ENCODE measurements at places on chromosomes 12 and 14. TPM values are rescaled to one million over a fixed set of nuclear protein-coding genes. Genes with fewer than 3 reads are reported as not detected.

The ANKS1B gene
- 0.90 TPM for total RNA-seq

The ETFRF1 gene
- total RNA-seq = 61.1 TPM

DNA sequence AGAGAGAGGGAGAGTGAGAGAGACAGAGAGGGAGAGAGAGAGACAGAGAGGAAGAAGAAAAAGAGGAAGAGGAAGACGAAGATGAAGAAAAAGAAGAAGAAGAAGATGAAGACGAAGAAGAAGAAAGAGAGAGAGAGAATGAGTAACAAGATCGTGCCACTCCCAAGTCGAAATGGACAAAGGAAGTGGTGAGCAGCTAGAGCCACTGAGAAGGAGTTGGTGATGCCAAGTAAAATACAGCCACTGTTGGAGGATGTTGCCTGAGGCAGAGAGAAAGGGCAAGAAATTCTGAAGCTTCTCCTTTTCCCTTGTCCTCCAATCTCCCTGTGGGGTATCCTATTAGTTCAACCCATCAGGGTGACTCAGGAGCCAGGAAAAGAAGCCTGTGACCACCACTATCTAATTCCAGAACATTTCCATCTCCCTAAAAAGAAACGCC lies 12.5 kb upstream of the ANAPC5 start:
- DNase-seq = no peak

DNA sequence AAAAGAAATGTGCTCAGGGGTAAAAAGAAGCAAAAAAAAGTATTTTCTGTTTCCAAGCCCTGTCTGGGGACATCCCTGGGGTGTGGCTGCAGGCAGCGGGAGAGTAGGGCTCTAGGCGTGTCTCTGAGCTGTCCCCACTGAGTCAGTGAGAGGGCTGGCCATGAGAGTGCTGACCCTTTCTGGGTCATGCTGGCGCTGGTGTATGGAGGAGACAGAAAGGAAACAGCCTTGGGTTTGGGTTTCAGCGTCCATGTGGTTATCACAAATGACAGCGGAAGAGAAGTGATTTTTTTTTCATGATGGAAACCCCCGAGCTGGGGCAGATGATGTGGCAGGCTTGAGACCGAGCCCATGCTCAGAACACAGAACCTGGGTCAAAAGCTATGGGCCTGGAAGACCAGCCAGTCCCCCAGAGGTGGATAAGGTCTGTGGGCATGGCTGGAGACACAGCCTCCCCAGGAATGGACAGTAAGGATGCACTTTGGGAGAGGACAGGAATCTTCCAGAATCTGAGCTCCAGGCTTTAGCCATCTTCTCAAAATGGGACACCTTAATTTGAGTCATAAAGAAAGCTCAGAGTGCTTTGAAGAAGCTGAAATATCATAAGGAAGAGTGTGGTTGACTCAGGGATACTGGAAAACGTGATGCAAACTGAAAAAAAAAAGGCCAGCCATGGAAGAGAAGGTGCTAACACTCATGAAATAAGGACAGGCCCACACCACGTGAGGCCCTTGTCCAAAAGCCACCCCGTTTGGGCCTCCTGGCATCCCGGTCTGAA lies 36.2 kb downstream of the SYNE3 start:
- DNase-seq = peak; percentile 66
